Kidney capillary endothelial cell (primary cell): ENCODE measurements at places on chromosomes 13 and 19.

- DNase-seq, result no peak
These were observed 1378.7 kb upstream of the PRR20A start for GRCh38 chr13:55761986-55762385.

GRCh38 chr19:3604987-3605343 is 1.7 kb downstream of the TBXA2R start:
- DNase-seq, result no peak

DNA sequence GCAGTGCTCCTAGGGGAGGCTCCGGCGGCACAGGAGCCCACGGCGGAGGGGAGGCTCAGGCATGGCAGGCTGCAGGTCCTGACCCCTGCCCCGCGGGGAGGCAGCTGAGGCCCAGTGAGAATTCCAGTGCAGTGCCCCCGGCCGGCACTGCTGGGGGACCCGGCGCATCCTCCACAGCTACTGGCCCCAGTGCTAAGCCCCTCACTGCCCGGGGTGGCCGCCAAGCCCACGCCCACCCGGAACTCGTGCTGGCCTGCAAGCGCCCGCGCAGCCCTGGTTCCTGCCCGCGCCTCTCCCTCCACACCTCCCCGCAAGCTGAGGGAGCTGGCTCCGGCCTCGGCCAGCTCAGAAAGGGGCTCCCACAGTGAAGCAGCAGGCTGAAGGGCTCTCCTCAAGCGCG is 62.2 kb downstream of the SPRY2 start:
- DNase-seq, result no peak

DNA sequence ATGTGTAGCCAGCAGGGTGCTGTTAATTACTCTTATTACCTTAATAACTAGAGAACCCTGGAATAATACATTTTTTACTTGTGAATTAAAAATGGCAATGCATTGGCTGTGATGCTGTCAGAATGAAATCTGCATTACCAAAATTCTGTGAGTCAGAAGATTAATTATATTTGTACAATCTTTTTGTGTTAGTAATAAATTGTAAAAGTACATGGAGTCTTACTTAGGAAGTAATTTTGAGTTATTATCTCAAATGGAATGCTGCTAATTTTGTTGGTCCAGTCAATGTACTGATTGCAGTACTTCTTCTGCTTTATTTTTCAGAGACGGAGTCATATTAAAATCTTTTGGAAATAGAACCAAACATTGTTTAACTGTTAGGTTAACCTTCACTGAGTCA is 152.0 kb upstream of the SLC10A2 start:
- DNase-seq, result no peak

- DNase-seq, result peak; percentile 77
These were observed 607 bp upstream of the ZNF566 start for GRCh38 chr19:36489920-36490415.

- peak; percentile 97 for DNase-seq
These were observed 84.1 kb upstream of the FNDC3A start for GRCh38 chr13:48891586-48891985.

DNA sequence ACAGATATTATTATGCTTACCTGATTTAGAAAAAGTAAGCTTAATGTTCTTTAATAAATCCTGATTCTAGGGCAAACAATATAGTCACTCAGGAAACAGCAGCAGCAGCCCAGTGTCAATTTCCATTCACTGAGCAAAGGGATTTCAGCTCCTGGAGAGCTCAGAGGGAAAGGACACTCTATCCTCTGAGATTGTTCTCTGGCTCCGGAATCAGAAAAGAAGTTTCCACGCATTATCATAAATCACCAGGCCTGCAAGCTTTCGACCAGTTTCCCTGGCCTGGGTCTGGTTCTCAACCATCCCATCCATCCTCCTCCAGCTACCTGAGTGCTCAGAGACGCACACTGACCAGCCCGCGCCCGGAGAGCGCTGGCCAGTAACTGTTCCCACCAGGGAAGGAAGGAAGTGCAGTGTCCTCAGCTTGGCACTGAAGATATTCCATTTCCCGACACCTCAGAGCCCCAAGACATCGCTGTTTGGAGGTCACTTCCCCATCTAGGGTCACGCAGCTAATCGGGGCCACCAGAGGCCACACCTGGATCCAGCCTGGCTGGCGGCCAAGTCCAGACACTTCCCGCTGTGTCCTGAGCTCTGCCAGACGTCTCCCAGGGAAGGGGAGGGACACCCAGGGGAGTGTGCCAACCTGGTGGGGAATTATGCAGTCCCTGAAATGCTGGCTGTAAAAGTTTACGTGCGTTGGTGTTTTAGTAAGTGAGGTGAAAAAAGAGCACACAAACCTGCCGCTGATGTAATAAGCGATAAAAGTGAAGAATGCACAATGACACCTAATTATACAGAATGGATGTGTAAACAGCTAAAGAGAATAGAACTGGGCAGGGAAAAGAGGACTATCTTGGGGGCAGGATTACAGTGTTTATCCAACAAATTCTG is 29.1 kb downstream of the EPS15L1 start:
- no peak for DNase-seq

GRCh38 chr19:34428549-34429285 is 536 bp downstream of the UBA2 start:
- peak; percentile 26 for DNase-seq

GRCh38 chr13:42873081-42873480 is 91.7 kb downstream of the FAM216B start:
- DNase-seq, result no peak

GRCh38 chr19:16876904-16877361 is 11.9 kb upstream of the F2RL3 start:
- DNase-seq, result peak; percentile 84

- DNase-seq, result no peak
These were observed 12.5 kb downstream of the PEPD start for GRCh38 chr19:33508941-33509614.

DNA sequence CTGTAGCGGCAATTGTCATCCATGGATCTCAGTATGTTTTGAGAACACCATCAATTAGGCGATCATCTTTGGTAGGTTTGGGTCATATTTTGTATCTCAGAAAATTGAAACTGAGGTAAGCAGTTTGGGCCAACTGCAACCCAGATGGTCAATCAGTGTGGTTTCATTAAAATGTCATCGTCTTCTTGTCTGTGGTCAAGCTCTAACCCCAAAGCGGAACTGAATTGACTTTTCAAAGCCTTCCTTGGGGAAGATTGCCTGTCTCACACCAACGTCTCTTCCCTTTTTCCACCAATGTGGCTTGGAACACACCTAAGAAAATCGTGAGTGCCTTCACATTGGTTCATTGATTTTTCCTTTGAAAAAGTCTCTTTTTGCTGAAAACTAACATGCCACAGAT is 56.3 kb upstream of the UBAC2 start:
- DNase-seq, result no peak

- no peak for DNase-seq
These were observed 3.1 kb downstream of the AKAP11 start for GRCh38 chr13:42275098-42275471.

- DNase-seq, result peak; percentile 67
These were observed 1.7 kb upstream of the SBK3 start for GRCh38 chr19:55546822-55547614.

DNA sequence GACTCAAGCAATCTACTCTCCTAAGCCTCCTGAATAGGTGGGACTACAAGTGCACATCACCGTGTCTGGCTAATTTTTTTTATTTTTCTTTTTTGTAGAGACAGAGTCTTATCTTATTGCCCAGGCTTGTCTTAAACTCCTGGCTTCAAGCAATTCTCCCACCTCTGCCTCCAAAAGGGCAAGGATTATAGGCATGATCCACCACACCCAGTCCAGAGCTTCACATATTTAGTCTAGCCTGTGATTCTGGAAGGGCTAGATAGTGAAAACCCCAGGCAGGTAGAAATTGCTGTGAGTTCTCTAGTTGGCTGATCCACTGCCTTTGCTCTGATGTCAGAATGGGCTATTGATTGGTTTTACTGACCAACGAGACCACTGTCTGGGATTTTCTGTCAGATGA is 854.6 kb upstream of the MIR17HG start:
- no peak for DNase-seq

GRCh38 chr13:75870397-75870903 is 234.3 kb downstream of the LMO7 start:
- DNase-seq, result no peak

- no peak for DNase-seq
These were observed 11.8 kb downstream of the POU2F2 start for GRCh38 chr19:42120276-42120980.

DNA sequence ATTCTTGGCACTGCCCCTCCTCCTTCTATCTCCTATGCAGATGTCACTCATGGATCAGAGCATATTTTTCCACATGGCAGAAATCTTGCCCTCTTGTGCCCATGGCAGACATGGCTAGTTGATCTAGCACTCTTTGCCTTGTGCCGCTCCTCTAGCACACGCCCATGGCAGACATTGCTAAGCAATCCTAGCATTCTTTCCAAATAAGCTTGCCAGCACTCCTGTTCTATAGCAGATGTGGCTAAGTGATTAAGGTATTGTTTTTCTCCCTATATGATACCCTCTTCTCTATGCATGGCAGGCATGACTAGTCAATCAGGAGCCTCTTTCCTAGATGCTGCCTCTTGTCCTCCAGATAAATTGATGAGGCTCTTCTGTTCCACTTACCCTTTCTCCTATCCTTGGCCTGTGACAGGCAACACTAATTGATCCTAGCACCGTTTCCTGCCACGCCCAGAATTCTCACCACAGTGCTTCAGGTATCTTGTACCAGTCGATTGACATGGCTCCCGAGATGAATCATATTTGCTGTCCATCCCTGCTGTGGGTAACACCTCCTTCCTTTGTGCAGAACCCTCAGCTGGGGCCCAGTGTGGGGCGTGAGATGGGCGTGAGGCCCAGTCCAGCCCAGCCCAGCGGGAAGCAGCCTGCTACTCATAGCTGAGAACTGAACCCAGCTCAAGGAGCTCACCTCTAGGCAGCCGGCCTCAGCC is 26.9 kb downstream of the TMED1 start:
- DNase-seq, result no peak

GRCh38 chr13:47719164-47719563 is 281.9 kb downstream of the SUCLA2 start:
- no peak for DNase-seq

DNA sequence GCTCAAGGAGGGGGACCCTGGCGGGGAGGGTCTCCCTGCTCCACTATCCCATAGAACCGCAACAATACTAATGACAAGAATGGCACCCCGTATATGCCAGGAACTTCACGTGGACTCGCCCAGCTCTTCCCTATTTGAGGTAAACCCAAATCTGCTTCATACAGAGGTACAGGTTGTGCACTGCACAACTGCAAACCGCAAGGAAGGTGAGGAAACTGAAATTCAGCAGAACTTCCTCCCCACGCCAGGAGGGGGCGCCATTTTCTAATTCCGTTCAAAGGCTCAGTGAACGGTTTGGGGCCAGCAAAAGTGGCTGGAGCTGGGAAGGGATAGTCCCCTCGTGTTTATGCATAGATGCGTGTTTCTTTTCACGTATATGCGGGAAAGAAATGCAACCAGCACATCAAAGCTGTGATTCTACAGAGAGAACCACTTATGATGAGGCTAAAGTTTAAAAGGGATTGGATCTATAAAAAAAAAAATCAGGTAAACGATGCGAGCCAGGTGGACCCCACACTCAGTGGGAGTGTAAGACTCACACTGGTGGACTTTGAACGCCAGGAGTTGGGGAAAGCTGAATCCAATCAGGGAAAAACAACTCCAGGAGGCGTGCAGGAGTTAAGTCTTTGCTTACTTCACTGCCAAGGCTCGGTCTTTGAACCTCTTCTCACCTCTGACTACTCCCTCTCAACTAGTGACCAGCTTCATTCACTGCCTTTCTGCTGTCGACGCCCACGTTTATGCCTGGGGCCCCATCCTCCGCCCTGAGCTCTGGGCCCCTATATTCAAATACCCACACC is 20.3 kb downstream of the C19orf81 start:
- DNase-seq, result peak; percentile 38

GRCh38 chr13:29369060-29369743 is 226.3 kb downstream of the SLC7A1 start:
- peak; percentile 56 for DNase-seq

DNA sequence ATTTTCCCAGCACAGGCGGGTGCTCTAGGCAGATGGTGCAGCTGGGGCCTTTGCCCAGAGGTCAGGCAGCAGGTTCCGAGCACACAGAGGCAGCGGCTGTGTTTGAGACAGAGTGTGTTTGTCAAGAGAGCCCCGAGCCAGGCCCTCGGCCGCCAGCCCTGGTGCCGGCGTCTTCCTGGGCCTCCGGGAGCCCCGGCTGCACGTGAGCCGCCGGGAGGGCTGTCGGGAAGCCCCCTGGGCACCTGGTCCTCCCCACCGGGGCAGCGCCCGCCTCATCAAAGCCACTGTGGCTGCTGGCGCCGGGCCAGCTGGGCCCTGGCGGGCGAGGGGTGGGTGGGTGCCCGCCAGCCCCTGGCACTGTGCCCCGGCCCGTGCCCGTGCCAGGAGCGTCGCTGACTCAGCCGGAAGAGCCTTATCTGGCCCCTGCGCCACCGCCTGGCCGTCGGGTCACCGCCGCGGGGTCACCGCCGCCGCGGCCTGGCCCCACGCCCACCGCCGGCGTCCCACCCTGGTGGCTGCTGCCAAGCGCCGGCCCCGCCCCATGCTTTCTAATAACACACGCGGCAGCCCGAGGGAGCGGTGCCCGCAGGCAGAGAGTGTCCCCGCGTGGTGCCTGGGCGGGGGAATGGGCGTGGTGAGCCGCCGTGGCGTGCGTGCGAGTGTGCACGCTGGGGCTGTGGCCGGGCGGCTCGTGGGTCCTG is 14.9 kb downstream of the ARID3A start:
- no peak for DNase-seq

DNA sequence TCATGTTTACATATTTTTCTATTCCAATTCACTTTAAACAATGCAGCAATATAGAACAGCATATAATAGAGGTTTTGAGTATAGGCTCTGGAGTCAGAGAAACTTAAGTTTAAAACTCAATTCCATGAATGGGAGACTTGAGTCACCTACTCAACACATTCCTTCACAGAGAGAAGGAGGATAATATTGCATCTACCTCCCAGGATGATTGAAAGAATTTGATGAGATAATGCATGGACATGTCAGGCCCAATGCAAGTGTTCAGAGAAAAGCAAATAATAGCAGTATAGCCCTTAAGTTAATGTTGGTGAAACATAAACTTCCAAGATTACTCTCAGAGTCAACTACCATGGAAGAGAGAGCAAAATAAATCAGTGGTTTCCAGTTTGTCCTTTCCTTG is 170.2 kb downstream of the DCLK1 start:
- no peak for DNase-seq

- no peak for DNase-seq
These were observed 61.6 kb downstream of the UNC13A start for GRCh38 chr19:17626456-17627015.

GRCh38 chr13:91879360-91879759 is 480.9 kb downstream of the GPC5 start:
- DNase-seq, result no peak

GRCh38 chr13:33145667-33146066 is 129.4 kb downstream of the KL start:
- no peak for DNase-seq

- DNase-seq, result no peak
These were observed 563.5 kb upstream of the SLITRK1 start for GRCh38 chr13:84445776-84446175.

- DNase-seq, result peak; percentile 39
These were observed 149.6 kb downstream of the TEX29 start for GRCh38 chr13:111469916-111470506.

DNA sequence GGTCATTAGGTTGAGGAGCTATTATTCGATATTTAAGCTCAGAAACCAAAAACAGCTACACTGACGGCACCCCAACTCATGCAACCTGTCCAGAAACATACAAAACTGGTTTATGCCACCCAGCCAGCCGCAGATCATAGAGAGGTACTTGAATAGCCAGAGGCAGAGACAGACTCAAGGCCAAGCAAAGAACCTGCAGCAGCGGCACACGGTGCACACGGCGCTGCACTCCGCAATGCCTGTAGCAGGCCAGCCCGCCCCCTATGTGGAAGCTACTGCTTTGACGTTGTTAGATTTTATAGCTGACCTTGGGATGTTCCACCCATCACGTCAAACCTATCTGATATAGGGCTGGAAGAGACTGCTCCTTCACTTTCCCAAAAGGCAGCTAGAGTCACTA is 11.9 kb upstream of the DHRS12 start:
- no peak for DNase-seq
